ENCODE measurements at places on chromosomes 4 and X. TPM values are rescaled to one million over a fixed set of nuclear protein-coding genes. Genes with fewer than 3 reads are reported as not detected.

Gene PARM1
- 0.13 TPM for total RNA-seq

- H3K4me1 ChIP-seq, result peaks cover 20% of the 10 kb centered on the region
- no peaks in the 10 kb centered on the region for H3K27me3 ChIP-seq
- no peak for DNase-seq
Observed at GRCh38 chr4:105472871-105473323, 965 bp downstream of the PPA2 start.

Gene MSANTD1
- 1.6 TPM for total RNA-seq

DNA sequence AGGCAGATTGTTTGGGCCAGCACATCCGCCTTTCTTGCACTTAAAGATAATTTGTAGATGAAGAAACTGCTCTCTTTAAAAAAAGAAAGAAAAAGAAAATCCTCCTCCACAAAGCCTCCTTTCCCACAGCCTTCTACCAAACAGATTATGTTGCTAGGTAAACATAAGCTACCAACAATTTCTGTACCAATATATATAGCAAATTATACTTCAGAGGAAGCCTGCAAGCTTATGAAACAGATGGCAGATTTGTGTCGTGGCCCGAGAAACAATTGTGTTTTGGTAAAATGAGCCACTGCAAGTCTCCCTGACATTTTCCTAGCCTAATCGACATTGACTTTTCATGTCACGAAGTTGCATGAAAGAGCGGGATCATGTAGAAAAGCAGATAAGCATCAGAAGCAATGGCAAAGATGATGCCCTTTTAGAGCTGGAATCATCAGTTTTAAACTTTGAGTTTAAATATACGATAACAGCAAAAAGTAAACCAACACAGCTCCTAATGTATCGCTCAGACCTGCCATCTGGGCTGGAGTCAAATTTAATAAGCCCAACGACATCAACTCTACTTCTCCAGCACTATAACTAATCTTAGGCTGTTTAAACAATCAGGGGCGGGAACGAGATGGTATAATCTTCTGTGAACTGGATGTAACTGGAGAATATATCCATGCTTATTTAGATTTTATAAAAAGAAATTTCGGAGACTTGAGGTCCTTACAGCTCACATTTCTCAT lies 94.9 kb upstream of the PLAC1 start:
- no peaks in the 10 kb centered on the region for H3K4me1 ChIP-seq
- DNase-seq, result no peak
- no peak overlapping the region for H3K4me3 ChIP-seq
- no peaks in the 10 kb centered on the region for H3K27me3 ChIP-seq

Gene NXF2B
- not detected for total RNA-seq

Gene SASH3
- total RNA-seq, result 142 TPM

- no peaks in the 10 kb centered on the region for H3K4me1 ChIP-seq
- H3K27ac ChIP-seq, result no peak overlapping the region
- DNase-seq, result no peak
Observed at GRCh38 chr4:183848805-183849204, 56.3 kb upstream of the STOX2 start.

Gene CLNK
- 0.07 TPM for total RNA-seq

GRCh38 chrX:10168226-10168625 lies 11.5 kb downstream of the CLCN4 start:
- no peaks in the 10 kb centered on the region for H3K4me1 ChIP-seq
- H3K4me3 ChIP-seq, result no peak overlapping the region
- H3K27ac ChIP-seq, result no peak overlapping the region
- DNase-seq, result no peak

DNA sequence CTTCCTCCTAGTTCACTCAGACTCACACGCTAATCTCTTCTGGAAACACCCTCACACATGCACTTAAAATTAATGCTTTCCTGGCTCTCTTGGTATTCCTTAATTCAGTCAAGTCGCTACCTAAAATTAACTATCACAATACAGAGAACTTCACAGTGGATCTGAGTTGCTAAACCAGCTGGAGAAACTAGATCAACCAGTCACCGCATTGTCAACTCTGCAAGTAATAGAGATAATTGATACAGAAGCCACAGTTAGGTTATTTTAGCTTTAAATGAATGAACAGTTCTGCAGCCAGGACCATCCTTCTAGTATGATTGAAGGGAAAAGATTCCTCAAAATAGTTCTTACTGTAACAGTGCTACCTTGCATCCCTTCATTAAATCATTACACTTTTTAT lies 6.0 kb upstream of the TBC1D9 start:
- H3K27me3 ChIP-seq, result peaks cover 14% of the 10 kb centered on the region
- H3K4me3 ChIP-seq, result no peak overlapping the region
- H3K36me3 ChIP-seq, result no peaks in the 10 kb centered on the region
- no peak for DNase-seq
- no peaks in the 10 kb centered on the region for H3K4me1 ChIP-seq

GRCh38 chr4:82053396-82053795 lies 320.4 kb downstream of the HNRNPD start:
- no peaks in the 10 kb centered on the region for H3K4me1 ChIP-seq
- no peak overlapping the region for H3K27ac ChIP-seq
- H3K4me3 ChIP-seq, result no peak overlapping the region
- no peaks in the 10 kb centered on the region for H3K36me3 ChIP-seq
- no peaks in the 10 kb centered on the region for H3K27me3 ChIP-seq
- no peak for DNase-seq

Gene RHOXF1
- total RNA-seq, result 1.1 TPM

DNA sequence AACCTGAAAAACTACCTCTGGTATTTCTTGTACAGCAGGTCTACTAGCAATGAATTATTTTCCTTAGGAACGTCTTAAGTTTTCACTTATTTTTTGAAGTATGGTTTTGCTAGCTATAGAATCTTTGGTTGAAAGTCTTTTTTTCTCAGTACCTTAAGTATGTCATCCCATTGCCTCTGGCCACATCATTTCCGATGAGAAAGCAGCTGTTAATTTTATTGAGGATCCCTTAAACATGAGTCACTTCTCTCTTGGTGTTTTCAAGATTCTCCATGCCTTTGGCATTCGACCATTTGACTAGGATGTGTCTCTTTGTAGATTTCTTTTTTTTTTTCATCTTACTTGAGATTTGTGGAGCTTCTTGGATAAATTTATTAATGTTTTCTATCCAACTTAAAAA lies 803.8 kb upstream of the AMOT start:
- H3K27me3 ChIP-seq, result no peaks in the 10 kb centered on the region
- H3K4me1 ChIP-seq, result no peaks in the 10 kb centered on the region
- H3K27ac ChIP-seq, result no peak overlapping the region
- no peaks in the 10 kb centered on the region for H3K36me3 ChIP-seq

GRCh38 chr4:105093975-105094374 lies 52.7 kb upstream of the TET2 start:
- no peaks in the 10 kb centered on the region for H3K36me3 ChIP-seq
- DNase-seq, result no peak
- no peaks in the 10 kb centered on the region for H3K4me1 ChIP-seq
- no peak overlapping the region for H3K27ac ChIP-seq
- H3K4me3 ChIP-seq, result no peak overlapping the region

Gene HTN1
- total RNA-seq, result not detected

Gene KLHL8
- total RNA-seq, result 10.3 TPM

DNA sequence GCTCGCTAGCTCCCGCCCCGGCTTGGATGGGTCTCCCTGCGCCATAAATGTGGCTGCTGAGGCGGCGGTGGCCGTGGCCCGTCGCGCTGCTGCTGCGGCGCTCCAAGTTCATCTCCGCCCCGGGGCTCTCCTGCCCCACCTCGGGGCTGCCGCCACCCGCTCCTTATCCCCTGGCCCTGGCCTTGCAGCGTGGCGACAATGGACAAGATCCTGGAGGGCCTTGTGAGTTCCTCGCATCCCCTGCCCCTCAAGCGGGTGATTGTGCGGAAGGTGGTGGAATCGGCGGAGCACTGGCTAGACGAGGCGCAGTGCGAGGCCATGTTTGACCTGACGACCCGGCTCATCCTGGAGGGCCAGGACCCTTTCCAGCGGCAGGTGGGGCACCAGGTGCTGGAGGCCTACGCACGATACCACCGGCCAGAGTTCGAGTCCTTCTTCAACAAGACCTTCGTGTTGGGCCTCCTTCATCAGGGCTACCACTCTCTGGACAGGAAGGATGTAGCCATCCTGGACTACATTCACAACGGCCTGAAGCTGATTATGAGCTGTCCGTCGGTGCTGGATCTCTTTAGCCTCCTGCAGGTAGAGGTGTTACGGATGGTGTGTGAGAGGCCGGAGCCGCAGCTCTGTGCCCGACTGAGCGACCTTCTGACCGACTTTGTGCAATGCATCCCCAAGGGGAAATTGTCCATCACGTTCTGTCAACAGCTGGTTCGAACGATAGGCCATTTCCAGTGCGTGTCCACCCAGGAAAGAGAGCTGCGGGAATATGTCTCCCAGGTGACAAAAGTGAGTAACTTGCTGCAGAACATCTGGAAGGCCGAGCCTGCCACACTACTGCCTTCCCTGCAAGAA lies 763 bp downstream of the USP38 start:
- peaks cover 6% of the 10 kb centered on the region for H3K4me1 ChIP-seq
- H3K27ac ChIP-seq, result peak overlapping the region; percentile 85
- H3K27me3 ChIP-seq, result no peaks in the 10 kb centered on the region
- H3K36me3 ChIP-seq, result no peaks in the 10 kb centered on the region
- DNase-seq, result peak; percentile 6
- H3K4me3 ChIP-seq, result peak overlapping the region; percentile 85

Gene GALNTL6
- total RNA-seq, result not detected

GRCh38 chr4:37388681-37389365 lies 144.3 kb downstream of the NWD2 start:
- H3K4me1 ChIP-seq, result no peaks in the 10 kb centered on the region
- no peak for DNase-seq
- H3K4me3 ChIP-seq, result no peak overlapping the region
- H3K27ac ChIP-seq, result no peak overlapping the region

Gene IL1RAPL1
- not detected for total RNA-seq

DNA sequence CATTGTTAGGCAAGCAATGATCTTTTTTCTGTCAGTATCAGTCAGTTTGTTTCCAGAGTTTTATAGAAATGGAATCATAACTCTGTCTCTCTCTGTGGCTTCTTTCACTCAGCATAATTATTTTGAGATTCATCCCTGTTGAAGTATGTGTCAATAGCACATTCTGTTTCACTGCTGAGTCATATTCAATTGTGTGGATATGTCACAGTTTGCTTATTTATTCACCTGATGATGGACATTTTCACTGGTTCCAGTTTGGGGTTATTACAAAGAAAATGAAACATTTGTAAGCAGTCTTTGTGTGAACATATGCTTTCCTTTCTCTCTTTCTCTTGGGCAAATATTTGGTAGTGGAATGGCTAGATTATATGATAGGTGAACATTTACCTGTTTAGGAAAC lies 10.2 kb upstream of the ZNF718 start:
- no peaks in the 10 kb centered on the region for H3K4me1 ChIP-seq
- no peak overlapping the region for H3K4me3 ChIP-seq
- H3K27ac ChIP-seq, result no peak overlapping the region
- no peaks in the 10 kb centered on the region for H3K36me3 ChIP-seq
- no peak for DNase-seq
- peaks cover 18% of the 10 kb centered on the region for H3K27me3 ChIP-seq

Gene XK
- 0.12 TPM for total RNA-seq

GRCh38 chr4:153521999-153522801 lies 56.0 kb downstream of the TMEM131L start:
- peak overlapping the region; percentile 64 for H3K4me3 ChIP-seq
- H3K36me3 ChIP-seq, result peaks cover 3% of the 10 kb centered on the region
- DNase-seq, result peak; percentile 47
- H3K27ac ChIP-seq, result peak overlapping the region; percentile 65
- peaks cover 80% of the 10 kb centered on the region for H3K4me1 ChIP-seq

GRCh38 chr4:83626245-83626836 lies 90.4 kb downstream of the GPAT3 start:
- no peak overlapping the region for H3K4me3 ChIP-seq
- no peaks in the 10 kb centered on the region for H3K27me3 ChIP-seq
- no peak overlapping the region for H3K27ac ChIP-seq
- H3K4me1 ChIP-seq, result no peaks in the 10 kb centered on the region

Gene PLA2G12A
- 11.4 TPM for total RNA-seq

Gene HSD17B13
- total RNA-seq, result 0.23 TPM

DNA sequence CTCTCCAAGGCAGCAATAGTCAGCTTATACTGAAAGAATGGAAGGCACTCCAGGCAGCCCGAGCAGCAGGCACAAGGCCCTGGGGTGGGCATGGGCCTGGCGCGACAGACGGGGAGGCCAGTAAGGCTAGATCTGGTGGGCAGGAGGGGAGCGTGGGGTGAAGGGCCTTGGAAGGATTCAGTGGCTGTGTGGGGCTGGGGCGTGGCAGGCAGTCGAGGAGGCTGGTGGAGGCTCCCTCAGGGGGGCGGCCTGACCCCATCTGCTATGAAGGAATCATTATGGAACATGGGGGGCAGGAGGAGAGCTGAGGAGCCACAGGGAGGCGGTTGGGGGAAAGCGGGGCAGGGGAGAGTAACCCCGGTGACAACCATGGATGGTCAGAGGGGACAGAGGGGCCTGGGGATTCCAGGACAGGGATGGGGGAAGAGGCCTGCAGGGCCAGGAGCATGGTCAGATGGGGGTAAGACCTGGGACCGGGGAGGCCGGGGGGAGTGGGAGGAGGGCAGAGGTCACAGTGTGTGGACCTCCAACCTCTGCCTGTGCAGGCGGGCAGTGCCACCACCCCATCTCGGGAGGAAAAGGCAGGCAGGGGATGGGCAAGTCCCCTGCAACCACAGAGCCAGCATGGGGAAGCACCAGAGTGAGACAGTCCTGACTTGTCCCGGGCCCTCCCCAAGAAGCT lies 70.3 kb downstream of the ACOX3 start:
- DNase-seq, result no peak
- H3K4me3 ChIP-seq, result no peak overlapping the region
- H3K27ac ChIP-seq, result no peak overlapping the region
- no peaks in the 10 kb centered on the region for H3K4me1 ChIP-seq
- peaks cover 4% of the 10 kb centered on the region for H3K36me3 ChIP-seq

Gene MAOA
- total RNA-seq, result 0.08 TPM

- no peak for DNase-seq
- no peaks in the 10 kb centered on the region for H3K27me3 ChIP-seq
- no peaks in the 10 kb centered on the region for H3K4me1 ChIP-seq
- H3K36me3 ChIP-seq, result no peaks in the 10 kb centered on the region
- H3K4me3 ChIP-seq, result no peak overlapping the region
- H3K27ac ChIP-seq, result no peak overlapping the region
Observed at GRCh38 chr4:136528131-136528530, 1004.2 kb downstream of the PCDH18 start.

DNA sequence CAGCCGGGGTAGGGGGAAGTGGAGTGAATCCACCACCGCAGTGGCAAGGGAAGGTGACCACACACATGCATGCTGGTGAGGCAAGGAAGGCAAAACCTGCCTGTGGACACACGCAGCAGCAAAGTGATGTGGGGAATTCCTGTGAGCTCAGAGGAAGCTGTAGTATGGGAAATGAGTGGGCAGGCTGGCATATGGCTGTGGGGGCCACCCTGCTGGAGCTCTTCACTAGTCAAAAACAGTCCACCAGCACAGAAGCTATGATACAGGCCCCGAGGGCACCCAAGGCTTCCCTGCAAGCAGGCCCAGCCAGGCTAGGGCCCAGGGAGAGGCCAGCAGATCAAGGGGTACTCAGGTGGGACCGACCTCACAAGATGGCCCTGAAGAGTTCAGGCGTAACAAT lies 239.1 kb downstream of the CHM start:
- peaks cover 7% of the 10 kb centered on the region for H3K27me3 ChIP-seq
- H3K4me3 ChIP-seq, result no peak overlapping the region
- DNase-seq, result no peak
- no peak overlapping the region for H3K27ac ChIP-seq
- H3K4me1 ChIP-seq, result no peaks in the 10 kb centered on the region
- no peaks in the 10 kb centered on the region for H3K36me3 ChIP-seq

Measured in T-cell (primary cell).